Activated naive CD8-positive, alpha-beta T cell treated with anti-CD3 and anti-CD28 coated beads, Interleukin-2, amount 50 U/mL, for 16 hours (primary cell): ENCODE measurements at places on chromosomes 12 and 14.

DNA sequence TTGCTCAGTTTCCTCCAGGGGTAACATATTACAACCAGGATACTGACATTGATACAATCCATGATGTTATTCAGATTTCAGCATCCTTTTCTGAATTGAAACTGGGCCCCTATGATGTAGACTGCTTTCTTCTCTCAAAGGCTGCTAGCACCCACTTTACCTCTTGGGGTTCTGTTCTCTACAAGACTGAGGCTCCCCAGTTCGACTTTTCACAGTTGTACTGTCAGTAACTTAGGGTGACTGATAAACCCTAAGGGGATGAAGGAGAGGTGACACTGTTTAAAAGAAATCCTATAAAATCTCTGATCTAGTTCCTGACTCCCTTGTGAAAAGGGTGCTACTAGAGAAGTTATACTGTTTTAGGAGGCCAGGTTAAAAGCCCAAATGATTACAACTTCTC is 818 bp downstream of the VPS33A start:
- DNase-seq = no peak

DNA sequence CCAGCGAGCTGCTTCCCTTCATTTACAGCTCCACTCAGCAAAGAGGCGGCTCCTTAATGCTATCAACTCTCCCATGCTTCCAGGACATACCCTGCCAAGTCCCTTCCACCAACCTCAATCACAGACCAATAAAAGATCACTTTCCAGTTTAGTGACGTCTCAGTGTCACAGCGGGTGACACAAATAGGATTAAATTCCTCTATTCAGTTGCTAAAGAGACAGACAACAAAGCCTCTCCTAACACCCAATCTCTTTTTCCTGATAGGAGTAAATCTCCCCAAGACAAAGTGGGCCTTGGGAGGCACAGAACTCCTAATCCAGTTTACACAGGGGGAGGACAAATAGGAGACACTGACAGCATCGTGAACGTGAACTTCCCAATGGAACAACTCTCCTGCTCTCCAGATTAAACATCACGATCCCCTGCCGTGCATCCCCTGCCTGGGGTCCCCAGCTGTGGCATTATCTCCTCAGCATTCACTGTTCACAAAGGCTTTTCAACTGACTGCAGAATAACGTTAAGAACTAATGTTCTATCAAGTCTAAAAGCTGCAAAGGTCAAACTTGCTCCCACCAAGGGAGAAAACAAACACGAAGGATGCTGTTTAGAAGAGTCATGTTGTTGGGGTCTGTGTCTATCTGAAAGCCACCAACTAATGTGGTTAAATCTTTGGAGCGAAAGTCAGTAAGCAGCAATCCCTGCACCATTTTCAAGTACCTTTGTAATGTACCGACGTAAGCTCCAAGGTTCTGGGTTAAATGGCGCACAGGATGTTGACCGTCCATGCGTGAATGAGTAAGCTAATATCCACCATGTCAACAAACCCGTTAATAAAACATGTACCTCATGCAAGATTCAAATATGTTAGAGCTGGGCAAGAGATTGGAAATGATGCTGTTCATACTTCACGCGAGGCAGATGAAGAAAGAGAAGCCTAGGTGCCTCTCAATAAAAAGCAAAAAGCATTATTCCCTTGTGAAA is 31.5 kb downstream of the TMEM132D start:
- no peak for DNase-seq

GRCh38 chr12:75944097-75944904 is 87.3 kb downstream of the PHLDA1 start:
- no peak for DNase-seq

DNA sequence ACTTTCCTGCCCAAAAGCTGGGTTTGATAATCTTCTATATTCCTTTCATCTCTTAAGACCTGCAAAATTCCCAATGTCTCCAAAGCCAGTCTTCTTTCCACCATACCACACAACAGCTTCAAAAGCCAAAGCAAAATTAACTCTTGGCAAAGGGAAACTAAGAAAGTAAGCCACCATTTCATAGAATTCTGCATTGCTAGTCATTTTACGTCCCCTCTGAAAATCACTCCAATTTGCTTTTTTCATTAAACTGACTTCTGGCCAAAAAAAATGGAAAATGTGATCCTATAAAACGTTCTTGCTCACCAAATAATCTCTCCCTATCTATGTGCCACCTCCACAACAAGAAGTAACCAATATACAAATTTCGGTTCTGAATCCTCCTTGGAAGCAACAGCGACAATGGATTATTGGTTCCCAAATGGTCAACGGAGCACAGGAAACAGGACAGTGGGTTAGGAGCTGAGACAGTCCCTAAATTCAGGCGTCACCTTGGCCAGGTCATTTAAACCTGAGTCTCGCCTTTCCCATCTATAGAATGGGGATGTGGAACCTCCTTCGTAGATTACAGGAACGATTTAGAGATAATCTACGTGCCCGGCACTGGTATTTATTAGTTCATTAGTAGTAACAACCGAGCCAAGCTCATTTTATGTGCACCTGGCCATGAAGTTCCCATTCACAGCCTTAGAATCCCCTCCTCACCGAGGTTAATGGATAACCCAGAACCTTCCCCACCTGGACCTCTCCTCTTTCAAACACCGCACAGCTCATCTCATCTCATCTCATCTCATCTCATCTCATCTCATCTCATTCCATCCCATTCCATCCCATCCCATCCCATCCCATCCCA is 1.2 kb downstream of the NT5DC3 start:
- DNase-seq = no peak

DNA sequence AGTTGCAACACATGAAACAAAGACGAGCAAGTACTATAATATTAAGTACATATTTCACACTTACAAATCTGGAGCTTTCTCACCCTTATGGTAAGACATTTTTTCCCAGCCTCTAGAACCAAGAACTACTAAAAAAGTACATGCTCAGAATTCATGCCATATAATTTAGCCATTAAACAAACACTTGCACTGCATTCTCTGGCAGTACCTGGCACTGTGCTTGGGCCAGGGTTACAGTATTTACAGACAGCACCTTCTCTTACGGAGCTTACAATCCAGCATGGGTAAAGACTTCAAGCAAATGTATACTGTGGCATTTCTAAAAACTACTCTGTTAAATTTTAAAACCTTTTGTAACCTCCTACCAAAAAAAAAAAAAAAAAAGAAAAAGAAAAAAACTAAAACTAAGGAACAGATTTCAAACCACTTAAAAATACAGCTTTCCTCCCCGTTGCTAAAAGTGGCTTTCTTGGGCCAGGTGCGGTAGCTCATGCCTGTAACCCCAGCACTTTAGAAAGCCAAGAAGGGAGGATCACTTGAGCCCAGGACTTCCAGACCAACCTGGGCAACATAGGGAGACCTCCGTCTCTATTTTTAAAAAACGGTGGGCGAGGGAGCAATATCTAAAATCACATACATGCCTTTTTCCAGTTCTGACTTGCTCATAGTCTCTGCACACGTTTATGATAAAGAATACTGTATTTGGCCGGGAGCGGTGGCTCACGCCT is 956 bp downstream of the GNPTAB start:
- no peak for DNase-seq

GRCh38 chr12:100404769-100405407 is 48.0 kb downstream of the SLC17A8 start:
- no peak for DNase-seq

- DNase-seq = no peak
Observed at GRCh38 chr14:32345311-32345791, 16.3 kb downstream of the AKAP6 start.
